ENCODE measurements at places on chromosomes 2 and 18. TPM values are rescaled to one million over a fixed set of nuclear protein-coding genes. Genes with fewer than 3 reads are reported as not detected.
A peak's percentile ranks its signal among the peaks of the same experiment; 100 is the strongest.

Gene ZNF519
- total RNA-seq = 6.5 TPM

Gene PLB1
- total RNA-seq = 8.2 TPM

Gene BCL2
- total RNA-seq = 4.2 TPM

Gene CD8B2
- total RNA-seq = not detected

- DNase-seq = no peak
Measured at GRCh38 chr2:105478670-105479069, 79.8 kb upstream of the FHL2 start.

DNA sequence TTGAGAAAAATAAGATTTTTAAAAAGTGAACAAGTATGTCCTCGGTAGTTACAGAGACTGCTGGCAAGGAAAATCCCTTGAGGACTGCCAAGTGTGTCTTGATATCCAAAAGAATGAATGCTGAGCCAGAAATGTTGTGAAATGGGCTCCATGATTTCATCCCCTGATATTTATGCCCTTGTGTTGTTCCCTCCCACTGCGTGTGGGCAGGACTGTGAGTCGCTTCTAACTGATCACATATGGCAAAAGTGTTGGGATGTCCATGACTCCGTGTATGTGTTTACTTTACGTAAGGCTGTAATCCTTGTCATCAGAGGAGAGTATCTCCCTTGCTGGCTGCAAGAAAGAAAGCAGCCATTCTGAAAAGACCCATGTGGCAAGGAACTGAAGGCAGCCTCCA, 285.1 kb downstream of the SS18 start:
- no peak for DNase-seq

GRCh38 chr2:18426174-18426573, 134.3 kb downstream of the RDH14 start:
- DNase-seq = no peak

DNA sequence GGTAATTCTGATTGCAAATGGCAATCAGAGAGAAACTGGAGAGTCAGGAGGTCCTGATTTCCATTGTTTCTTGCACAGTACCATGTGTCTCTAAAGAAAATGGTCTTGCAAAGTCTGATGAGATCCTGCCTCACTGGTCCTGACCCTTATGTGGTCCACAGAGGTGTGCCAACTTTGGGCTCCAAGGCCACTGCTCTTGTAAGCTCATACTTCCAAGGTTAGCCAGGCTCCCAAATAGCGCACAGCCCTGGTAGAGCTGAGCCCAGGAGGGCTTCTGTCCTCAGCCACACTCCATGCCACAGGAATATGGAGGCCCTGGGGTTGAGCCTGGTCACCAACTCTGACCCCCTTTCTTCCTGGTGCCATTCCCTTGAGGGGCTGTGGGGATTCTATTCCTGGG, 80.7 kb downstream of the SDC1 start:
- DNase-seq = no peak

- DNase-seq = no peak
Measured at GRCh38 chr2:71410696-71411095, 42.7 kb upstream of the DYSF start.

- DNase-seq = peak; percentile 55
Measured at GRCh38 chr2:240134466-240134865, 1.6 kb downstream of the COPS9 start.

- no peak for DNase-seq
Measured at GRCh38 chr2:235866373-235866772, 301.8 kb downstream of the GBX2 start.

All from chondrocyte (in vitro differentiated cells).